ENCODE measurements at places on chromosomes 11 and 22.

DNA sequence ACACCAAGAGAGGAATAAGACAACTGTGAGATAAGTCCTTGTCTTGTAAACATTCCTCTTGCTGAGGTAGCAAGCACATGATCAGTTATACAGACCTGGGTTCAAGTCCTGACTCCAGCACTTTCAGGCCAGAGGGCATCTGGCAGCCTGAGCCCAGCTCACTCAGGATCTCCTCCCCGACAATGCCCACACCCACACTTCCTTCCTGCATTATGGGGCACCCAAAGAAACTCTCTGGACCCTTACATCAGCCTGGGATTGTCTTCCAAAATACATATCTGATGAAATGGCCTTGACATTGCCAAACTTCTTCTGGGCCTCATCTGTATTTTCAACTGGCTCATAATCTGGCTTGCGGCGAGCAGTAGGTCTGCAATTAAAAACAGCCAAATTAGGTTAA lies 48.6 kb downstream of the ARFGAP3 start:
- DNase-seq: no peak

GRCh38 chr11:103881584-103881983 lies 154.9 kb upstream of the DDI1 start:
- no peak for DNase-seq

DNA sequence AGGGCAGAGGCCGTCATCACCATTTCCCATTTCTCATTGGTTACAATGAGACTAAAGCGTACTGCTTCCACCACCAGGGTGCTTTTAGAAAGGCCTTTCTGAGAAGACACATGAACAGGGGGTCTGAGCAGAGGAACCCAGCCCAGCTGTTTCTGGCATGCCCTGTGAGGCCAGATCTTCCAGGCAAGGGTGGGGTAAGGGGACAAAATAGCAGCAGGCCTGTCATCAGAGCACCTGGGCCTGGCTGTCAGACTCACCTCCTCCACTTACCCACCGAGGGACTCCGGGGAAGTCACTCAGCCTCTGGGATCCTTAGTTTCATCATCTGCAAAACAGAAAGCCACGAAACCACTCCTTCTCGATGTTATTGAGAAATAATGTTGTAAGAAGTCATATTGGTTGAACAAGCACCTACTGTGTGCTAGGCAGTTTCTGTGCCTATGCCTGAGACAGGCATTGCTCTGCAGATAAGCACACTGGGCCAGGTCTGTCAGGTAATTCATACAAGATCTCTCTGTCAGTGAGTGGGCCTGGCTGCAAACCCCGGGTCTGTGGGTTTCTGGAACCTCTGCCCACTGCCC lies 8.8 kb upstream of the WNT11 start:
- no peak for DNase-seq

- DNase-seq: no peak
Measured at GRCh38 chr22:35960854-35961253, 67.8 kb downstream of the RBFOX2 start.

GRCh38 chr22:44089717-44090570 lies 65.8 kb downstream of the PARVB start:
- DNase-seq: no peak

GRCh38 chr11:128532016-128532571 lies 55.3 kb downstream of the ETS1 start:
- no peak for DNase-seq

DNA sequence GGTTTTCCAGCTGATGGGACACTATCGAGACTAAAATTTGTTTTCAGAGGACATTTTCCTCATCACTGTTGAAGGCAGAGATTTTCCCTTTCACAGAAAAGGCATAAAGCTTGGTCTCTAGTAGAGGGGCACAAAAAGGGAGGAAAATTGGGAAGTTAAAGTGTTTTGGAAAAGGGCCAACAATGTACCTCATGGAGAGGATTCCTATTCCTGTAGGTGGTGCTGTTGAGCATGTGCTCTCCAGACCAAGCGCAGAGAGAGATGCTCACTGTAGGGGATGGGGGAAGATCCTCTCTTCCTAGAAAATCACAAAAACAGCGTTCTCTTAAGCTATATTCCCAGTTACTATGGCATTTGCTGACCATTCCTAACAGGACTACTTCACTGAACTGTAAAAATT lies 44.9 kb downstream of the OR4C46 start:
- DNase-seq: no peak

GRCh38 chr11:4975436-4975835 lies 19.2 kb upstream of the OR51L1 start:
- no peak for DNase-seq

DNA sequence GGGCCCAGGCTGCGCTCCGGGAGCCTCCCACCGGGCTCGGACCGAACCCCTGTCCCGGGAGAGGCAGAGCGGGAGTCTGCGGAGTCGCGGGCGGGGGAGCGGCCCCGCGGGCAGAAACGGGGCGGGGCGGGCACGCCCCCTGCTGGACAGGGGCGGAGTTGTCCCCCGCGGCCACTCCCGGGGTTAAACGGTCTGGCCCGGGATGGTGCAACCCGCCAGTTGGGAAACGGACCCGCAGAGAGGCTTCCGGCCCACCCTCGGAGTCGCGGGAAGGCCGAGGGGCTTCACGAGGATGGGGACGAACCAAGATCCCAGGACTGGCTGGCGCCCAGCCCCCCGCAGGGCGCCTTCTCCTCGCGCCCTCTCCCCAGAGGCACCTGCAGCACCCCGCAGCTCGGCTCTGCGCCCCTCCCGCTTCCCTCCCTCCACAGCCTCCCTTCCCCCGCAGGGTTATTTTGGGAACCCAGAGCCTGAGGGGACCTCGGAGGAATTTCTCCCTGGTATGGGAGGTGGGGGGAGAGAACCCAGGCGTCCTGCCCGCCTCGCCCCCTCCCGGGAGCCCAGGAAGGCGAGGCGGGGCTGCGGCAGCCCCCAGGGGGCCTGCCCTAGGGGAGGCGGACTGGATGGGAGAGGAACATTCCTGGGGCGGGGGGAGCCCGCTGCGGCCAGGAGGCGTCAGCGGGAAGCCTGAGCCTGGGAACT lies 902 bp downstream of the RASGRP2 start:
- peak; percentile 87 for DNase-seq

DNA sequence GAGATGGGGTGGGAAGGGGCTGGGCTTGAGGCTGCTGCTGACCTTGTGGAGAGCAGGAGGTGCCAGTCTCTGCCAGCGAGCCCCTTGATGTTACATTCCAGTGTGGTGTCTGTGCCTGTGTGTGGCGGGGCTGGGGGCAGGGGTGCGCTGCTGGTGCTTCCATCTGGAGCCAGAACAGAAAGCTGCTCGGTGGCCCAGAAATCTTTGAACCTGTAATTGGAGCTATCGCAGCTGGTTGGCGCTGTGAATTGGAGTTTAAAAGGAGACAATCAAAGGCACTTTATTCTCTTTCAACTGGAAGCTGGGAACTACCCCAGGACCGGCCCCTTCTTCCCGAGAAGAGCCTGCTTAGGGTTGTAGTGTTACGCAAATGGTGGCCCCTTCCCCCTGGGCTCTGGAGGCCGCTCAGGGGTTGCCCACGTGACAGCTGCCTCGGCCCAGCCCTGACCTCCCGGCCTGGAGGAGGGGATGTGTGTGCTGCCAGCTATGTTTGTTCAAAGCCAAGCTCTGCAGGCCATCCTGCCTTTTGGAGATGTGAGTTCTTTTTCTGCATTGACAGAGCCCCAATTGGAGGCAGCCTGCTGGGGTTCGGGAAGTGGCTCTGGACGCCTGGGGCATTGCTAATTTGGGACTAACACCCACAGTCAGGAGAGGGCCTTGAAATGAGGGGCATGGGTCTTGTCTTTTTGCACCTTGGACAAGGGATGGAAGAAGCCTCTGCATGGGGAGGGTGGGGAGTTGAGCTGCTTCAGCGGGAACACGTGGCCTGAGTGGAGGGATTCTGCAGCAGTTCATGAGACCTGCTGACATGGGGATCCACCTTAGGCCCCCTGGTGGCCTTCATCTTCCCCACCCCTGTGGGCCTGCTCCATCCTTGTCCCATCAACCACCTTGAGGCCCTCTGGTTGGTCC lies 14.0 kb upstream of the ARSA start:
- no peak for DNase-seq

GRCh38 chr22:26887456-26887855 lies 230.1 kb downstream of the MIAT start:
- DNase-seq: no peak

DNA sequence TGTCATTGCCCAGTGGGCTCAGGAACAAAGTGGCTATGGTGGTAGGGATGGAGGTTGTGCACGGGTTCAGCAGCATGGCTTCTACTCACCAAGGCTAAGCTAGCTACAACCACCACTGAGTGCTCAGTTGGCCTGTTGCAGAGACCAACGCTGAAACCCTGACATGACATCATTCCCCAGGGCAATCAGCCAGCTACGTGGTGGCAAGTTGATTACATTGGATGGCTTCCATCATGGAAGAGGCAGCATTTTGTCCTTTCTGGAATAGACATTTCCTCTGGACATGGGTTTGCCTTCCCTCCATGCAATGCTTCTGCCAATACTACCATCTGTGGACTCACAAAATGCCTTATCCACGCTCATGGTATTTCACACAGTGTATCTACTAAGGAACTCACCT lies 634.3 kb downstream of the OPCML start:
- DNase-seq: no peak

- DNase-seq: no peak
Measured at GRCh38 chr11:76803023-76803422, 19.9 kb downstream of the TSKU start.

GRCh38 chr11:113242767-113243397 lies 71.5 kb upstream of the TTC12 start:
- peak; percentile 7 for DNase-seq

- peak; percentile 67 for DNase-seq
Measured at GRCh38 chr11:19903620-19904069, 191.0 kb downstream of the NAV2 start.

DNA sequence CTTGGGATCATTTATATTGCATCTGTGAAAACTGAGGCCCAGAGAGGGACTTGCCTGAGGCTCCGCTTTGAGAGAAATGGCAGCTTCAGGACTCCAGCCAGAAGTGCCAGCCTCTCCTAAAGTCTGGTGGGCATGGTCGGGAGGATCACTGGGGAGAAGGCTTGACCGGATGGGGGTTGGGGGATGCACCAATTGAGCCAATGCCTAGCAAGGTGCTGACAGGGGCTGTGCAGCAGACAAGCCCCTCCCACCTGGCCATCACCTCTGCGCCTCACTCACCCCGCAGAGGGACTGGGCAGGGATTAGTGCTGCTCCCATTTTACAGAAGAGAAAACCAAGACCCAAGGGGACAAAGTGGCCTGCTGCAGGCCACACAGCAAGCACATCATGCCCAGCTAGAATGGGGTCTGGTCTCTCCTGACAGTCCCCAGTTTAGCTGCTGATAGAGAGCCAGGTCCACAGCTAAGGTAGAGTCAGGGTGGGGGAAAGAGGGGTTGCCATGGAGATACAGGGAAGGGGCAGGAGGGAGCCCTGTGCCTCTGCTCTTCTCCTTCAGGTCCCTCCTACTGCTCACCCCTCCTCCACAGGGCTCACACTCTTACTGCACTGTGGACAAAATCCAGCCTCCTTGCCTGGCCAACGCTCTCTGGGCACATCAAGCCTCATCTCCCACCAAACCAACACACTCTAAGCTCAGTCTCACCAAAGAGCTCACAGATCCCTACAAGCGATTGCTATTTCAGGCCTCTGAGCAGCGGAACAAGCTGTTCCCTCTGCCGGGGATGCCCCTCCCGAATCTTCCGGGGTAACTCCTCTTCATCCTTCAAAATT lies 29.5 kb downstream of the TEF start:
- no peak for DNase-seq

DNA sequence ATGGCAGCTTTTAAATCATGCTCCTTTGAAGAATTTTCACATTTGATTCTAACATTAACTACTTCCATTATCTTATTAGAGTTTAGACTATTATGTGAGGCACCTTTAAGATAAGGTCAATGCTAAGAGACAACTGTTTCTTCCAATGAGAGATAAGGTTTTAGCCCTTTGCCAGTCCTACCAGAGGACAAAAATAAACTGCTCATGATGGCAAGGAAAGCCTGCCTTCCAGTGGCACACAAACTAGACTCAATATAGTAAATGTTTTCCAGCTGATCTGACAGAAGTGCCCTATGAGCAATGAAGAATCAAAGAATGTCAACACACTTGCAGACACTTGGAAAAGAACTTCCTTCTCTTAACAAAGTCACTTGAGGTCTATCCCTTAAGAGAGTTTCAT lies 1152.4 kb upstream of the CCDC90B start:
- DNase-seq: no peak

GRCh38 chr11:92738276-92738675 lies 231.2 kb upstream of the MTNR1B start:
- DNase-seq: no peak

DNA sequence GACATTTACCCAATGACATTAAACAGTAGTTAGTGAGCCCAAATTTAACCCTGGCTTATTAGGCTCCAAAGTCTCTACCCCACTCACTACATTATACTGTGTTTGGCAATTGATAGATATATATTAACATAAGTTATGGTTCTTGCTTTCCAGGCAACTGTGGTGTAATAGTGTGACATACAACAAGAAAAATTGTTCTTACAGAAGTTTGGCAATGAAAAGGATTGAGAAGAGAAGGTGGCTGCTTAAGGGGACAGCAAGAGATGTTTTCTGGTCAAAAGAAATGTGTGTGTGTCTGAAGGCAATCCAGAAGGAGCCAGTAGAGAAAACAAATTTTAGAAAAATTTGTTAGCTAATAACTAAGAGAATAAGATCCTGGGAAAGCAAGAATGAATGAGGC lies 132.4 kb downstream of the SWAP70 start:
- DNase-seq: no peak

DNA sequence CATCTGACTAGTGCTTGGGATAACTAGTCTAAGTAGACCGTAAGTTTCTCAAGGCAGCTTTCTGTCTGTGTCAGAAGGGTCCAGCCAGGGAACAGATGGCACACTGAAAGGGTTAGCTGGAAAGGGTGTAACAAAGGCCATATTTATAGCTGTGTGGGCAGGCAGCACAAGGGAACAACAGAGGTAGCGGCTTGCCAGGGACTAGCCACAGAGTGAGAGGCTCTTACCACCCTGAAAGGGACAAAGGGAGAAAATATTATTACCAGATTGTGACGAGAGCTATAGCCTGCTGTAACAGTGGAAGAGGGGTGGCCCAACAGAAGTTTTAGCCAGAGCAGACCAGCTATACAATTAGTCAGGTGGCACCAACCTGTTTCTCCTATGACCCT lies 129.4 kb downstream of the CCDC34 start:
- no peak for DNase-seq

GRCh38 chr11:117978991-117979390 lies 7.2 kb upstream of the IL10RA start:
- no peak for DNase-seq

- DNase-seq: no peak
Measured at GRCh38 chr11:87022738-87023137, 15.0 kb upstream of the TMEM135 start.

DNA sequence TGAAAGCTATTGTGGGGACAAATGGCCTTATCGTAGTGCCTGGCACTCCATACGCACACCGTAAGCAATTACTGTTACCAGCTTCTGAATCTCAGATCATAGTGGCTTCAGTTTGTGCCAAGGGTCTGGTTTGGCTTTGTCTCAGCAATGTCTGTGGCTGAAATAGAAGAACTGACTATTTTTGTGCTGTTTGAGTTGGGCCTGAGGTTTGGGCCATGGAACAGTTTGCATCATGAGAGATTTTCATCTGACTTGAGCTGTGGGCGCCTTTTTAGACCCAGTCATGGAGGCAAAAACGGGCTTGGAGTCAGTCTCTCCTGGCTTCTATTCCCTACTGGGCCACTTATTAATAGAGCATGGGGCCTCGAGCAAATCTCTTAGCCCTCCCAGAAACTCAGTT lies 121.1 kb upstream of the CRYBB3 start:
- no peak for DNase-seq

Measured in stimulated activated naive CD8-positive, alpha-beta T cell treated with anti-CD3 and anti-CD28 coated beads, Interleukin-15, Interleukin-2, amounts not matched to agents 100 U/mL and 50 U/mL, for 24 hours (primary cell).